ENCODE measurements at places on chromosomes 1 and 21.

- DNase-seq, result no peak
Measured at GRCh38 chr1:27531959-27532685, 42.2 kb upstream of the WASF2 start.

- no peak for DNase-seq
Measured at GRCh38 chr1:50350868-50351267, 72.4 kb downstream of the DMRTA2 start.

DNA sequence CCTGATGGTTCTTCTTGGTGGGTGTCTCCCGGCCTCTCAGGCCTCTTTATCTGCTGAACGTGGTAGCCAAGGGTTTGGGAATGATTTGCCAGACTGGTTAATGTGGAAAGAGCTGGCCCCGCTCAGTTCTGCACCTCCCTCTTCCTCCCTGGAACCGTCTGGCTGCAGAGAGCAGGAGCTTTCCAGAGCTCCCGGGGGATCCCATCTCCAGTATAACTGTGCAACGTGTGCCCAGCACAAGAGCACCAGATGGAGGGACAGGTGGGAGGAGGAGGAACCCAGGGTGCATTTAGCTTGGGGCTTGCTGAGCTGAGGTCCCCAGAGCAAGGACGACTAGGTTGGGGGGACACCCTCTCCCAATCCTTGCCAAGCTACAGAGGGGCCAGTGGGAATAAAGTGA lies 5.0 kb downstream of the TFF1 start:
- DNase-seq, result no peak

- DNase-seq, result no peak
Measured at GRCh38 chr1:153984123-153984894, 1.8 kb downstream of the RAB13 start.

GRCh38 chr1:151775894-151776664 lies 12.8 kb upstream of the MRPL9 start:
- no peak for DNase-seq

DNA sequence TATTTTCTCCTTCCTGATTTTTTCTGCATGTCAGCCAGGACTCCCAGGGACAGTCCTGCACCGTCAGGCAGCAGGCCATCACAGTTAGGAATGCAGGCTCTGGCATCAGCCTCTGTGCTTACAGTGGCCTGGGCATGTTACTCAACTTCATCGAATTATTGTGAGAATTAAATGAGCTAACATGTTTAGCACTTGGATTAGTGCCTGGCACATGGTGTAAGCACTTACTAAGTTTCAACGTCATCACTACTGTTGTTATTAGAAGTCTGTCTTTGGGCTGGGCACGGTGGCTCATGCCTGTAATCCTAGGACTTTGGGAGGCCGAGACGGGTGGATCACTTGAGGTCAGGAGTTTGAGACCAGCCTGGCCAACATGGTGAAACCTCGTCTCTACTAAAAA lies 45.1 kb downstream of the SCCPDH start:
- DNase-seq, result no peak

DNA sequence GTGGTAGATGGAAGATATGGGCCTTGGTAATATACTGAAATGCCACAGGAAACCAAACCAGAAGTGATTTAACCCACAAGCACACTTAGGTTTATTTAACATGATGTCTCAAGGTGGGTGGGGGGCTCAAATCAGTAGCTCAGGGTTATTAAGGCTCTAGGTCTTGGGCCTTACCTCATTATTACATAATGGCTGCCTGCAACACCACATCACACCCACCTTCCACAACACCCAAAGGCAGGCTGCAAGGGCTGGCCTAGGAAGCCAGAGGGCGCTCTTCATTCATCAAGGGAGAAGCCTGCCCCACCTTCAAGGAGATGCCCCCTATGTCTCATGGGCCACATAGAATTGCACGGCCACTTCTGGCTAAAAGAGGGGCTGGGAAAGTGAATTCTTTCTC lies 6.0 kb downstream of the TFF1 start:
- DNase-seq, result no peak

DNA sequence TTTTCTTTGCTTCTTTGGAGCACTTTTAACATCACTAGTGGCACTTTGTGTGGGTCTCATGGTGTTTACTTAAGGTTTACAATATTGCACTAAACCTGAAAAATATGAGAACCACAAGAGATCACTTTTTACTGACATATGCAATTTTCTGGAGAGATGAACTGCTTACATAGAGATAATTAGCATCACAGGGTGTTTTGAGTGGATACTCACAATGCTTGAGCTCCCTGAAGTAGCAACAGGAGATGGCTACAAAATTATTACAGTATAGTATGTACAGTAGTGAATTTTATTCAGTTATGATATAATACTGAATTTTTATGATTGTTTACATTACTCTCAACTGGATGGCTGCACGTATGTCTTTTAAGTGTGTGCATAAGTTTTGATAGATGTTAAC lies 22.6 kb downstream of the RPRD2 start:
- DNase-seq, result no peak
